Memory B cell (primary cell): ENCODE measurements at places on chromosomes 6 and 20.

- H3K4me1 ChIP-seq, result no peaks in the 10 kb centered on the region
- H3K27me3 ChIP-seq, result peaks cover 5% of the 10 kb centered on the region
- no peak for DNase-seq
- no peaks in the 10 kb centered on the region for H3K36me3 ChIP-seq
- no peak overlapping the region for H3K27ac ChIP-seq
- no peak overlapping the region for H3K4me3 ChIP-seq
These were observed 184.0 kb downstream of the BMP7 start for GRCh38 chr20:57082357-57082945.

DNA sequence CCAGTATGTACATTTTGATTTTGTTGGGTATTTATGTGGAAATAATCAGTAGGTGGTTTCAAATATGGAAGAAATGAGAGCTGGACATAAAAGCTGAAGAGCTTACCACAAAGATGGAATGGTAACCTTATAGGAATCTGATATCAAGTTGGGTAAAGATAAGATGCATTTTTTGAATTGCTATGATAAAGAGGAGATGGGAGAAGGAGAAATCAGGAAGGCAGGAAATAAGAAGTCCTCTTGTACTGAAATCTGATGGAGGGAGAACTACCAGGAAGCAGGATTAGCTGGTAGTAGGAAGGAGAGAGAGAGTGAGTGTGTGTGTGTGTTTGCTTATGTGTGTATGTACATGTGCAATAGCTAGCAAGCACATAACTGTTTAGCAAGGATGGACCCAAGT is 468.4 kb downstream of the PHF3 start:
- H3K4me1 ChIP-seq, result no peaks in the 10 kb centered on the region
- no peak overlapping the region for H3K4me3 ChIP-seq
- no peaks in the 10 kb centered on the region for H3K27me3 ChIP-seq
- H3K27ac ChIP-seq, result no peak overlapping the region
- no peaks in the 10 kb centered on the region for H3K36me3 ChIP-seq

DNA sequence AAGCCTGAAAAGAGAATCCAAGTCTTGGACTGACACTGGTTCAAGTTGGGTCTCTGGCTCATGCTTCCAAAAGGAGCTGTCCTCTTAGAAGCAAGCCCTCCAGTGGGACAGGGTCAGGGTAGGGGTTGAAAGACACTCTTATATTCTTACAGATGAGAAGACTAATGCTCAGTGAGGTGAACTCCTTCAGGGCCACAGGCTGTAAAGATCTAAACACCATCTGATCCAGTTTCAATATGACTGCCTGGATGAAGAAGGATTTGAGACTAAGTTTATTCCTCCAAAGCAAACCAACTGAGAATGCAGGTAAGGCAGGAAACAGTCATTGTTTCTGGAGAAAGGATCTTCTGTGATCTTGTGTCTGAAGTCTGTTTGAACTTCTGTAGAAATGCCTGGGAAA is 99.0 kb upstream of the TAB2 start:
- DNase-seq, result no peak
- peaks cover 2% of the 10 kb centered on the region for H3K4me1 ChIP-seq
- no peaks in the 10 kb centered on the region for H3K36me3 ChIP-seq
- H3K27ac ChIP-seq, result no peak overlapping the region
- H3K4me3 ChIP-seq, result no peak overlapping the region

GRCh38 chr6:133947302-133947900 is 5.6 kb upstream of the TBPL1 start:
- peaks cover 7% of the 10 kb centered on the region for H3K4me1 ChIP-seq
- no peak for DNase-seq
- no peak overlapping the region for H3K27ac ChIP-seq
- peaks cover 2% of the 10 kb centered on the region for H3K27me3 ChIP-seq
- no peak overlapping the region for H3K4me3 ChIP-seq

DNA sequence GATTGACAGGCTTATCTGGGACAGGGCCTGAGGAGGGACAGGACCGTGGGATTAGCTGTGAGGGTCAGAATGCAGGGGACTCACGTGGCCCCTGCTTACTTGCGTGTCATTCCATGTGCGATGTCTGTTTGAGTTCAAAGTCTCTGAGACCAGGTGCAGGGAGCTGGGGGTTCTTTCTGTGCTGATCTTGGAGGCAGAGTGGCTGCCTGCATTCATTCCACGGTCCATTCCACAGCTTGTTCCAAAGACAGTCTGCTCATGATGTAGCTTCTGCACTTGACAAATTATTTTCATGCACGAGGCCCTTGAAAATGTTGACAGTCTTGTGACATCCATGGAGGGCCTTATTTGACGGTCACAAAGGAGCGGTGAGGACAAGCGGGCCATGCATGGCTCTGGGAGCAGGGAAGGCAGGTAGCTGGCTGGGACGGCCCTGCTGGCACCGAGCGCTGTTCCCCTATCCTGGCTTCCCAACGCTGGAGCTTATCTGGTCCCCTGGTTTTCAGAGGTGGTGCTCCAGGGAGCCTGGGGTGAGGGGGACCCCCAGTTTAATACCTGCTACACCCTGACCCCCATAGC is 156.3 kb upstream of the RNF24 start:
- no peaks in the 10 kb centered on the region for H3K36me3 ChIP-seq
- H3K4me1 ChIP-seq, result peaks cover 3% of the 10 kb centered on the region
- DNase-seq, result peak; percentile 19
- peaks cover 13% of the 10 kb centered on the region for H3K27me3 ChIP-seq
- peak overlapping the region; percentile 56 for H3K4me3 ChIP-seq

DNA sequence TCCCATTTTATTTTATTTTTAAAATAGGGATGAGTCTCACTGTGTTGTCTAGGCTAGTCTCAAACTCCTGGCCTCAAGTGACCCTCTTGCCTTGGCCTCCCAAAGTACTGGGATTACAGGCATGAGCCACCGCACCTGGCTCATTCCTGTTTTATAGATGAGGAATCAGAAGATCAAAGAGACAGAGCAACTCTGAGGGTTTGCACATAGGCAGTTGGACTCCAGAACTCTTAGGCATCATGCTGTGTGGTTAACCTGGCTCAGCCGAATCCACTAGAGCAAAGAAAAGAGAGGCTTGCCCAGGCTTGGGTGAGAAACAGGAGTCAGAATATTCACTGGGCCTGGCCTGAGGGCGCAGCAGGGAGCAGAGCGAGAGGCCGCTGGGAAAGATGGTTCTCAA is 9.4 kb downstream of the MYH7B start:
- H3K27ac ChIP-seq, result no peak overlapping the region
- H3K27me3 ChIP-seq, result peaks cover 1% of the 10 kb centered on the region
- DNase-seq, result no peak
- no peak overlapping the region for H3K4me3 ChIP-seq
- peaks cover 3% of the 10 kb centered on the region for H3K4me1 ChIP-seq
- no peaks in the 10 kb centered on the region for H3K36me3 ChIP-seq

- no peak for DNase-seq
- H3K27me3 ChIP-seq, result peaks cover 20% of the 10 kb centered on the region
- H3K4me1 ChIP-seq, result no peaks in the 10 kb centered on the region
- H3K36me3 ChIP-seq, result no peaks in the 10 kb centered on the region
- H3K4me3 ChIP-seq, result no peak overlapping the region
These were observed 101.5 kb downstream of the SYCP2 start for GRCh38 chr20:59831916-59832270.

GRCh38 chr20:41639630-41640029 is 21.5 kb upstream of the CHD6 start:
- H3K4me3 ChIP-seq, result no peak overlapping the region
- H3K36me3 ChIP-seq, result no peaks in the 10 kb centered on the region
- H3K4me1 ChIP-seq, result peaks cover 3% of the 10 kb centered on the region
- H3K27me3 ChIP-seq, result peaks cover 15% of the 10 kb centered on the region
- no peak for DNase-seq

GRCh38 chr6:52595796-52596130 is 18.9 kb upstream of the TRAM2 start:
- no peak for DNase-seq
- H3K36me3 ChIP-seq, result no peaks in the 10 kb centered on the region
- peaks cover 26% of the 10 kb centered on the region for H3K4me1 ChIP-seq

DNA sequence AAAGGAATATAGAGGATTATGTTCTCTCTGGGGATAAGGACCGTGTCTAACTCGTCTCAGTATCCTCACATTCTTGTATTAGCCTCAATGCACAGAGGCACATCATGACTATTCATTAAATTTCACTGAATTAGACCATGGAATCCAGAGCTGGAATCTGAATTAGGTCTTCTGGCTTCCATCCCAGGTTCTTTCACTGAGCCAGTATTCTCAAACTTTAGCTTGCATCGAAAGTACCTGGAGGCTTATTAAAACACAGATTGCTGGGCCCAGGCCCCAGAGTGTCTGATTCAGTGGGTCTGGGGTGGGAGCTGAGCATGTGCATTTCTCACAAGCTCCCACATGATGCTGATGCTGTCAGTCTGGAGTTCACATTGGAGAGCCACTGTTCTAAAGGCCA is 142.0 kb downstream of the UST start:
- H3K4me3 ChIP-seq, result no peak overlapping the region
- no peaks in the 10 kb centered on the region for H3K27me3 ChIP-seq
- H3K4me1 ChIP-seq, result peaks cover 4% of the 10 kb centered on the region
- H3K36me3 ChIP-seq, result peaks cover 26% of the 10 kb centered on the region
- no peak for DNase-seq

DNA sequence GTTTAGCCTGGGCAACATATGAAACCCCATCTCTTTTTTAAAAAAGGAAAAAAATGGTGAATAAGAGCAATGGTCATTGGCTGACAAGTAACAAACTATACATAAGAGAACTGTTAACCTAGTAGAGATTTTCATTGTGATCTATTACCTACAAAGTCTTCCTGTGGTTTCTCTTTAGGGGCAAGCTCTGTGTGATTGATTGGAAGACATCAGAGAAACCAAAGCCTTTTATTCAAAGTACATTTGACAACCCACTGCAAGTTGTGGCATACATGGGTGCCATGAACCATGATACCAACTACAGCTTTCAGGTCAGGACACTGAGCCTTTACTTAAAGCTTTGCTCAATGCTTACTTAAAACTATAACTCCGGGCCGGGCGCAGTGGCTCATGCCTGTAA is 19.2 kb downstream of the MGME1 start:
- peak overlapping the region; percentile 73 for H3K27ac ChIP-seq
- H3K4me3 ChIP-seq, result no peak overlapping the region
- DNase-seq, result no peak
- peaks cover 6% of the 10 kb centered on the region for H3K4me1 ChIP-seq
- peaks cover 12% of the 10 kb centered on the region for H3K36me3 ChIP-seq
- H3K27me3 ChIP-seq, result no peaks in the 10 kb centered on the region

- H3K27me3 ChIP-seq, result no peaks in the 10 kb centered on the region
- no peak overlapping the region for H3K27ac ChIP-seq
- H3K4me3 ChIP-seq, result no peak overlapping the region
- H3K4me1 ChIP-seq, result peaks cover under 1% of the 10 kb centered on the region
These were observed 24.7 kb downstream of the PACSIN1 start for GRCh38 chr6:34490390-34491090.

DNA sequence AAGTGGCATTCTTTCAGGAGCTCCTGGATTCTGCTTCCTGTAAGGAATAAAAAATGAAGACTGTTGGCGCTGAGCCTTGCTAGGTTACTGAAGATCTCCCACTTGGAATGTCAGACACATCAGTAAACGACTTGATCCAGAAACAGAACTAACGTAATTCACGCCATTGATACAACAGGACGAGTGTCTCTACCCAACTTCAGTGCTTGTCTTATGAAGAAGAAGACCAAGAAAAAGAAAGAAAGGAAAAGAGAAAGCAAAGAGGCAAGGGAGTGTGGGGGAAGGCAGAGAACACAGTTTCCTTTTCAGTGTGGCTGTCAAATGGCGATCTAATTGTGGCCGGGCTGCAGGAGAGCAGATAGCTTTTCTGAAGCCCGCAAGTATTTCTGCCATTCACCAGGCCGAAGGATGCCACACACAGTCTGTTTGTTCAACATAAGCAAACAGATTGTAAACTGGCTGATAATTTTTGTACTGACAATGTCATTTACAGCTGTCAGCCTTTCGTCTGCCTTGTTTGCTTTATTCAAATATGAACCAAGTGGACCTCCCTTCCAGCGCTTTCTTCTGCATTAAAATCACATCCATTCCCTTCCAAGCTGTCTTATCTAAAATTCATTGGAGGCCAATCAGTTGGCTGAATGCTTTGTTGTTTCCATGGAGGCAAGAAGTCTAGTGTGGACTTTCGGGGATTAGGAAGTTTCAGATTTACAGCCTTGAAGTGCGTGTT is 180.6 kb downstream of the FOXA2 start:
- H3K36me3 ChIP-seq, result no peaks in the 10 kb centered on the region
- peak overlapping the region; percentile 50 for H3K4me3 ChIP-seq
- peaks cover 2% of the 10 kb centered on the region for H3K27me3 ChIP-seq
- no peak overlapping the region for H3K27ac ChIP-seq
- DNase-seq, result no peak

DNA sequence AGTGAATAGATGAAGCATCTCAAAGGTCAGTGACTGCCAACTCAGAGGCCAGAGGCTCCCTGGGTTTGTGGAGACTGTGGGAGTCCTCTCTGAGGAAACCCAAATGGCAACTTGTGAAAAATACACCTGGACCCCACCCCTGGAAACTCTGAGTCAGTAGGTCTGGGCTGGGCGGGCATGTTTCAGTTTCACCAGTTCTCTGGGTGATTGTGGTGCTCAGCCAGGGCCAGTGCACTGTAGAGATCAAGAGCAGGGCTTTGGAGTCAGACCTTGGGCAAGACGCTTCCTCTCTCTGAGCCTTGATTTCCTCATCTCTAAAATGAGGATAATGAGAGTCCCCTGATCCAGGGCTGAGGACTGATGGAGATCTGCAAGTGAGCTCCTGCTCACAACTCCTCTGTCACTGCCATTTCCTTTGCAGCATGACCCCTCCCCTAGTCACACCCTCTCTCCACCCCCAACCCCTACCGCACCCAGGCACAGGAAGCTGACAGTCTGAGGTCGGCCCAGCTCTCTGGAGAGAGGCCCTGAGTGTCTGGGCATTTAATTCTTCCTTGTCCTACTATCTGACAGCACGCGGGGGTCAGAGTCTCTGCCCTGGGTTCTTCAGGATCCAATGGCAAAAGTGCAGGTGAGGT is 5.1 kb downstream of the DEF6 start:
- H3K27ac ChIP-seq, result peak overlapping the region; percentile 97
- H3K36me3 ChIP-seq, result peaks cover 14% of the 10 kb centered on the region
- no peaks in the 10 kb centered on the region for H3K27me3 ChIP-seq
- DNase-seq, result peak; percentile 56

- H3K36me3 ChIP-seq, result no peaks in the 10 kb centered on the region
- no peaks in the 10 kb centered on the region for H3K27me3 ChIP-seq
- no peak for DNase-seq
- H3K4me1 ChIP-seq, result no peaks in the 10 kb centered on the region
These were observed 318.3 kb upstream of the OPRM1 start for GRCh38 chr6:153720732-153721131.

DNA sequence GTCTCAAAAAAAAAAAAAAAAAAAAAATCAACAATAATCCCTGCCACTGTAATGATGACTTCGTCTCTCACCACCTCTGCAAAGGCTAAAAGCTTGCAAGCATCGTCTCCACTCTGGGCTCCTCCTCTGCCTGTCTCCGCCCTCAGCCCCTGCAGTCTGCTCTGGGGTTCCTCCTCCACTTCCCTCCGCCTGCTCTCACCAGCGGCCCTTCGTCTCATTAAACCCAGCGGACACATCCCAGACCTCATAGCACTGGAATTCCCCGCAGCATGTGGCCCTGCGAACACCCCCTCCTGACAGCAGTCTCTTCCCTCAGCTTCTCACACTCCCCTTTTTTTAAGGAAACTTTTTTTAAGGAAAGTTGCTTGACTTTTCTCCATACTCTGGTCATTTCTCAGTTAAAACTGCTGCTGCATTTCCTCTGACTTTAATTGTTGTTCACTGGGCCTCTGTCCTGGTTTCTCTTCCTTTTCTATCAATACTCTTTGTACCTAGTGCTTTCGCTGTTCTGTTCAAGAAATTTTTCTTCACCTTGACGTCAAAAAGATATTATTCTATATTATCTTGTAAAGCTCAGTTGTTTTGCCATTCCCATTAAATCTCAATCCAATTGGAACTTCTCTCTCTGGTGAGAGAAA is 70.9 kb upstream of the PLEKHG1 start:
- H3K27me3 ChIP-seq, result peaks cover 3% of the 10 kb centered on the region
- no peaks in the 10 kb centered on the region for H3K36me3 ChIP-seq
- peak overlapping the region; percentile 11 for H3K27ac ChIP-seq

GRCh38 chr20:23081263-23081819 is 4.8 kb downstream of the CD93 start:
- H3K36me3 ChIP-seq, result no peaks in the 10 kb centered on the region
- peaks cover 2% of the 10 kb centered on the region for H3K27me3 ChIP-seq
- H3K27ac ChIP-seq, result no peak overlapping the region
- DNase-seq, result no peak
